ENCODE measurements at places on chromosomes 11 and 22.

DNA sequence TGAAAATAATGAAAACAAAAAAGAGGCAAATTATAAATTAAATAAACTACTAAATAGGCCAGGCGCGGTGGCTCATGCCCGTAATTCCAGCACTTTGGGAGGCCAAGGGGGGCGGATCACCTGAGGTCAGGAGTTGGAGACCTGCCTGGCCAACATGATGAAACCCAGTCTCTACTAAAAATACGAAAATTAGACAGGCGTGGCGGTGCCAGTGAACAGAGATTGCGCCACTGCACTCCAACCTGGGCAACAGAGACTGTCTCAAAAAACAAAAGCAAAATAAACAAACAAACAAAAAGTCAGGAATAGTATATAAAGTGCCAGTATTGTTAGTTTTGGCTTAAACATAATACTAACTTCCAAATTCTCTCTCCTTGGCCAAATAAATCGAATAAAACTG lies 37.6 kb upstream of the CECR2 start:
- no peak for DNase-seq

GRCh38 chr22:32144496-32145274 lies 14.4 kb downstream of the C22orf42 start:
- no peak for DNase-seq

- DNase-seq: no peak
These were observed 7.2 kb downstream of the CRELD2 start for GRCh38 chr22:49925525-49926128.

DNA sequence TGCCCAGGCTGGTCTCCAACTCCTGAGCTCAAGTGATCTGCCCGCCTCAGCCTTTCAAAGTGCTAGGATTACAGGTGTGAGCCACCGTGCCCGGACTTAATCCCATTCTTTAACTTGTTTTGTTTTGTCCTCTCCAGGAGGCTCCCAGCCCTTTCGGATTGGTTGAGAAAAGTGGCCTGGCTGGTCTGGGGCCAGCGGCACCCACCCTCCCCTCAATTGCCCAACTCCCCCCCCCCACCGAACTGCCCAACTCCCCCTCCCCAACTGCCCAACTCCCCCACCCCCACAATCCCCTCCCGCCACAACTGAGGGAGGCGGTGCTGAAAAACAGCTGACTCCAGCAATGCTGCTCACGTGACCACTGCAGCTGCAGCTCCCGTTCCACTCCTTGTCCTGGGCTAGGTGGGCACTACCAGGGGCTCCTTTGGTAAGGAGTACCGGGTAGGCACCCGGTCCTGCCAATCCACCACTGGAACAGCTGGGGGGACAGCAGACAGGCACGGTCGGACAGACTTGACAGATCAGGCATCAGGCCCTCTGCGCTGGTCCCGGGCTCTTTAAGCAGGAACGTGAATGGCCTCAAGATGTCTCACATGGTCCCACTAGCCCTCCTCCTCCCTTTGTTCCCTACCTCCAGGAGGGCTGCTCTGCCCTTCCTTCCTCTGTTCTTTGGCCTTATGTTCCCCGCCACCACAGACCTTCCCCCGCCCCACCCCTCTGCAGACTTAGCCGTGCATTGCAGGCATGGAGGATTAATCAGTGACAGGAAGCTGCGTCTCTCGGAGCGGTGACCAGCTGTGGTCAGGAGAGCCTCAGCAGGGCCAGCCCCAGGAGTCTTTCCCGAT lies at the start of gene TCN2:
Gene TCN2 (plus strand): TSS at position 720 of the 845 bp plus-strand sequence. CDS start 158 bp downstream, outside the sequence.
- no peak for DNase-seq

DNA sequence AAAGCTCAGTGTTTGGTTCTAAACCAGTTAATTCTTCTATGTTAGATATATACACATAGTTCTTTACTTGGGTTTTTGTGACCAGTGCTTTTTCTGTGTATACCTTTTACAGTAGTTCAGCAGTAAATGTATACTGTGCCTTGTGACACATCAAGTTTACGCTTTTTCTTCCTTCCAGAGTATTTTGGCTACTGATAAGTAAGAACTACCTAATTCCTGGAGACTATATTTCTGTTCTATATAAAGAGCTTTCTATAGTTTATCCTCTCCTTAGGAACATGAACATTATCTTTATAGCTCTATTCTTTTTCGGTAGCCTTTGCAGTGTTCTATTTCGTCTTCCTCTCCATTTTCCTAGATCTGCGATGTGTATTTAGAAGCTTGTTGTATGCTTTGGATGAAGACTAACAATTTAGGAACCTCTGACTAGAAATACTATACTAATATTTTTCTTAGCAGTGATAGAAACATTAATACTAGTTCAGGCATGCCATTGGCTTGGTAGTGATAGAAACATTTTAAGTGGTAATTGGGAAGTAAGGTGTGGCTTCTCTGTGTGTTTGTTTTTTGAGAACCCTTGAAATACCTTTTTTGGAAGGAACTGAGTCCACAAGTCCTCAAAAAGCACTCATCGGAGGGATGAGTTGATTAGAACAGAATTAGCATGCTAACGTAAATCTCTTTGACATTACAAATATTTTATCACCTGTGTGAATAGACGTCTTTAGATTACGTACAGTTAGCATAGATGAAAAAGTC lies 74.6 kb downstream of the ARHGEF12 start:
- no peak for DNase-seq

DNA sequence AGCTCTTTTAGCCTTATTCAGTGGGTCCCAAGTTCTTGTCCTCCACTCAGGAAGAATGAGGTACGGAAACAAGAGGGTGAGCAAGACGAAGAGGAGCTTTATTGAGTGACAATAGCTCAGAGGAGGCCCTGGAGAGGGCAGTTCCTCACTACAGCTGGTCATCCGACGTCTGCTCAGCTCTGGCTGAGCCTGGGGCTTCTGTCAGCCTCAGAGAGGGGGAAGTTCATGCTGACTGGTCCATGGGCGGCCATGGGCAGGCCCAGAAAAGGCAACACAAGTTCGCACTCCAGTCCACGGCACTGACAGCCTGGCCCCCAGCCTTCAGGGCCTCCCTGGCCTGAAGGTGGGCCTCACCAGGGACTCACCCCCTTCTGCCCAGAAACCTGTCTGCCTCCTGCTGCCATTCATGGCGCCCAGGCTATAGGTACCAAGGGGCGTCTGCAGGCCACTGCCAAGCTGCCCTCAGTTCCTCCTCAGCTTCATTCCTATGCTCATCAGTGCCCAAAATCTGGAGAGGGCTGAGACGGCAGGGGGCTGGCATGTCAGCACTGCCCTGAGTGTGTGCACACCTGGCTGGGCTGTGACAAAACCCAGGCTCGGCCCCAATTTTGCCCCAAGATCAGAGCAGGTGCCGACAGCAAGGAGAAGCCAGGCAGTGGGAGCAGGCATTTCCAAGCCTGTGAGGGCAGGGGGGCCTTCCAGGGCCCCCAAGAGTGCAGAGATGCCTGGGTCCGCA lies 21.7 kb upstream of the KIAA0930 start:
- no peak for DNase-seq

GRCh38 chr11:6686006-6686405 lies 2.9 kb upstream of the MRPL17 start:
- DNase-seq: no peak

DNA sequence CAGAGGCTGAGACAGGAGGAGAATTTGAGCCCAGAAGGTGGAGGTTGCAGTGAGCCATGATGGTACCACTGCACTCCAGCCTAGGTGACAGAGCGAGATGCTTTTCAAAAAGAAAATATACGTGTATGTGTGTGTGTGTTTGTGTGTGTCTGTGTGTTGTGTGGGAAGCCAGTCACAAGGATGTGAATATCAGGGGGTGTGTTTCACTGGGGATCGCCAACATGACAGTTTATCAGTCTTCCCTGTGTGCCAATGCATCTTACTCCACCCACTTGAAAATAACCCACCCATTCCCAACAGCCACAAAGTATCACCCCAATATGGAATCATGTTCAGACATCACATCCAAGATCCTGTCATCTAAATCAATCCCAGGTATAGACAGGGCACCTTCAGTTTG lies 10.4 kb upstream of the APOBEC3B start:
- no peak for DNase-seq

DNA sequence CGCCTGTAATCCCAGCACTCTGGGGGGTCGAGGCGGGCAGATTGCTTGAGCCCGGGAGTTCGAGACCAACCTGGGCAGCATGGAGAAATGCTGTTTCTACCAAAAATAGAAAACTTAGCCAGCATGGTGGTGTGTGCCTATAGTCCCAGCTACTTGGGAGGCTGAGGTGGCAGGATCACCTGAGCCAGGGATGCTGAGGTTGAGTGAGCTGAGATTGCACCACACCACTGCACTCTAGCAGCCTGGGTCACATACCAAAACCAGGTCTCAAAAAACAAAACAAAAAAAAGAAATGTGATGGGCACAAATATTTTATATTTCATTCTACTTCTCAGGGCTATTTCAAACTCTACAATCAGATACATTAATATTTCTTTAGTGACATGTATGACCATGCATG lies 25.7 kb downstream of the TTC17 start:
- DNase-seq: no peak

DNA sequence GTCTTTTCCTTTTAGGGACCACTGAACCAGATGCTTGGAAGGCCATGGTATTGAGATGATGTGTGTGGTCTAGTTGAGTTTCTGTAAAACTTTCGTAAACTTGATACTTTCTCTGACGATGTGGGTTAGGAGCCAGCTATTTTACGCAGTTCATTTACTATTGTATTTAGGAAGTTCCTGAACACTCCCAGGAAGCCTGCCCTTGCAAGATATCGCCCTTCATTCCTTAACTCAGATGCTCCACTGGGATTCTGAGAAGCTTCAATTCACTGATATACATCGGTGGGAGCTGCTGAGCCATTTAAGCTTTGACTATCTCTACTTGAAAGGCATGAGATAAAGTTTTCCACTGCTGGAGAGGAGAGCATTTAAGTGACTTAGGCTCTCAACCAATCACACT lies 121.3 kb downstream of the CSNK2A3 start:
- no peak for DNase-seq

- no peak for DNase-seq
These were observed at the start of gene LRP4 for GRCh38 chr11:46918083-46918787. LRP4 (minus strand) TSS chr11:46918550; CDS start chr11:46918379, 171 bp downstream.

GRCh38 chr11:81007046-81007445 lies 1566.2 kb upstream of the TENM4 start:
- no peak for DNase-seq

DNA sequence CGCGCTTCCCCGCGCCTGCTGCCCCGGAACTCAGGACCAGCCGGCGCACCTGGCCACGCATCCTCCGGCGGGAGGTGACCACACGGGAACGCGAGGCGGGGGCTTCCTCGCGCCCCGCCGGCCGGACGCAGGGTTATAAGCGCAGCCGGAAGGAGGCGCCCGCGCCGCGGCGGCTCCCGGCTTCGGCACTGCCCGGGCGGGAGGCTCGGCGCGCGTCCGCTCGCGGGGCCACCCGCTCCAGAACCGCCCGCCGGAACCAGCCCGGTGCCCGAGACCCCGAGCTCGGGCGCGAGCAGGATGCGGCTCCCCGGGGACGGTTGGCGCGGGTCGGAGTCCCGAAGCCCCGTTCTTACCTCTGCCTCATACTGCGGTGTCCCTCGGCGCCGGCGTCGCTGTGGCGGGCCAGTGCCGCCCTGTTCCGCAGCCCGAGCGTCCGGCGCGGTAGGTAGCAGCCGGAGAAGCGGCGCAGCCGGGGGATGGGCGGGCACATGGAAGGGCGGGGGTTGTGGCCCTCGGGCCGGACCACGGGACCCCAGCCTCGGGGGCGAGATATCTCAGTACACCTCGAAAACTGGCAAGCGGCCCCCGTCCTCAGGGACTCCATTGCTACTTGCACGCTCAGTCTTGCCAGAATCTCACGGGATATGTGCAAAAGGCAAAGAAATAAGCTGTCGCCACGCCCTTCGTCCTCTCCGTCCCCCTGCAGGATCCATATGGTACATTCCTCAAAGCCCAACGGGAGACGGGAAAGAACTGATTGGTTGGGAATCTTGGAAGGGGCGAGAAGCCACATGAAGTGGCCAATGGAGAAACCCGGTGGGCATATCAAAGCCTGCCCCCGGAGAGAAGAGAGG lies 23.1 kb downstream of the MICAL3 start:
- DNase-seq: peak; percentile 98

DNA sequence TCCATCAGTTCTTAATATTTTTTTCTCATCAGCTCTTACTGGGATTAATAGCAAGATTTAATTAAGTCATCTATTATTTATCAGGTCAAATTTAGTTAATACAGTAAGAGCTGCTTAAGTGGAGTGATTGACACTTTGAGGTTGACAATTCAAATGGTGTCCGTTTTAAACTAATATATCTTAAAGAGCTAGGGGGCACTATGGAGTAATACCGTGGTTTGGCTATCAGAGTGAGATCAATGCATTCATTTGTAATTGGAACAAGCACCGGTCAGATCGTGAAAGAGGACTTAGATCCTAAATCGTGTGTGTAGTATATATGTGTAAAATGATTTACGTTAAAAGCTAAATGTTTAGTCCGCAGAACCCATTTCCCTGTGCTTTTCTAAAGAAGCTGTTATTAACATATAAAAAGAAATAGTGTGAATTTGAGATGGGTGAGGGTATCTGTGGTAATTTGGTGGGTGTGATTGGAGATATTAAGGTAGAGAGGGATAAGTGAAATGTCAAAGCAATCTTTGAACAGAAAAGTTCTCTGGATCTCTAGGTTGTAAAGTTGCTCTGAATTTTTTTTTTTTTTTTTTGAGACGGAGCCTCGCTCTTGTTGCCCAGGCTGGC lies 2.3 kb downstream of the SIK2 start:
- DNase-seq: no peak

- no peak for DNase-seq
These were observed 25.9 kb downstream of the GRAP2 start for GRCh38 chr22:39926753-39927152.

DNA sequence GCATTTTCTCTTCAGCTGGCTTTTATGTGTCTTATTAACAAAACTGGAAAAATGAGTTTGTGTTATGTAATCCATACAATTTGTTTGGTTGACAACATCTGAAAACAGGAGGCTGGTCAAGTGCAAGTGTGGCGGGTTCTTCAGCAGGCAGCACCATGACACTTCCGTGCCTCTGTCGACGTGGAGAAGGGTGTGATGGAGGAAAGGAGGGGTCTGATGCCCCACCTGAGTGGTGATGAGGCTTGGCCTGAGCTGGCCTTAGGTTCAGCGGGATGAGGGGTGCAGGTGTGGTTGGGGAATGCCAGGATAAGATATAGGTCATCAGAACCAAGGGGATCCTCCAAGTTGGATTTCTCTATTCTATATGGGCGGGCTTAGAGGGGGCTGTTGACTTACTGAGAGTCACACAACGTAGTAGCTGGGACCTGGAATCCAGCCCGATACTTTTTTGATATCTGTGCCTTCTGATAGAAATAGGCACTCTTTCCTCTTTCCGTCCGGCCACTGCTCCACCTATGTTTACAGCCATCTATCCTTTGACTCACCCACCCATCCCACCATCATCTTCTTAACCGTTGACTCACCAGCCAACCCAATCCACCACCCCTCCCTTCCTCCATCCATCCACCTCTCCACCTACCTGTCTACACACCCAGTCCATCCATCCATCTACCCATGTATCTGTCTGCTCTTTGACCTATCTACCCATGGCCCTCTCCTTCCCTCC lies 29.0 kb downstream of the SHANK3 start:
- no peak for DNase-seq
